ENCODE measurements at places on chromosomes 4 and X. TPM values are rescaled to one million over a fixed set of nuclear protein-coding genes. Genes with fewer than 3 reads are reported as not detected.

The SSX4 gene
- total RNA-seq: not detected

DNA sequence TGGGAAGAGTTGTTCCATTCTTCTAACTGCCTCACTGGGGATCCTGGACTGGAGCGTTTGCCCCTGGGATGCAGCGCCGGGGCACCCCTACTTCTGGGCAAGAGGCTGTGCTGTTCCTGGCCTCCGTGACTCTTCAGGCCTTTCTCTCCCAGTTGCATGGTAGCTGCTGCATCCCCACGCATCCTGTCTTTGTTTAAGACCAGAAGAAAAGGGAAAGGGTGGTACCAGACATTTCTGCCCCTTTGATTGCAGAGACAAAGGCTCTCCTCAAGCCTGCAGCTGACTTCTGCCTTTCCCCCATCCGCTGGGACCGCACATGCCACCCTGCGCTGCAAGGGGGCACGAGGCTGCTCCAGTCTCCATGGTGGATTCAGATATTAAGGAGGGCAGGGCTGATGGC lies 70.4 kb downstream of the SHROOM2 start:
- no peak for DNase-seq

DNA sequence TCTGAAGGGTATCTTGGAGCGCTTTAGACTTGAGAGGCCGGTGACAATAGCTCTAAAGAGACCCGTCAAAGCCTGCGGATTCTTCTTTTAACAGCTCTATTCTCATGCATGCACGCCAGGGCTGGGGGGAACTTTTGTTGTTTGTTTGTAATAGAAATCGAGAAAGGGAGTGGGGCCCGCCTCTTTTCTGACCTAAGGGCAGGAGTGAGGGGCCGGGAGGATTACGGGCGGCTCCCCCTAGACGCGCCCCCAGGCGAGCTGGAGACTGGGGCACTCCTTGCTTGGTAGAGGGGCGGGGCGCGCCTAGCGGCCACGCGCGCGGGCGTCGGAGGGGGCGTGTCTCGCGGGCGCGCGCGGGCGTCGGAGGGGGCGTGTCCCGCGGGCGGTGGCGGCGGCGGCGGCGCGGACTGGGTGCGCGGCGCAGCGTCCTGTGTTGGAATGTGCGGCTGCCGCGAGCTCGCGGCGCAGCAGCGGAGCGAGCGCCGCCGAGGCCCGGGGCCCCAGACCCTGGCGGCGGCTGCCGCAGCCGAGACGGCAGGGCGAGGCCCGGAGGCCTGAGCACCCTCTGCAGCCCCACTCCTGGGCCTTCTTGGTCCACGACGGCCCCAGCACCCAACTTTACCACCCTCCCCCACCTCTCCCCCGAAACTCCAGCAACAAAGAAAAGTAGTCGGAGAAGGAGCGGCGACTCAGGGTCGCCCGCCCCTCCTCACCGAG lies at the start of gene REST:
TSS of gene REST (plus strand) at position 412 of the 717 bp plus-strand sequence. CDS start 2,739 bp downstream, outside the sequence.
- DNase-seq: peak; percentile 72

GRCh38 chr4:29046781-29047180 lies 1673.4 kb upstream of the PCDH7 start:
- DNase-seq: no peak

The CYSLTR1 gene
- not detected for total RNA-seq

Measured in PC-9 (cell line).